ENCODE measurements at places on chromosomes 16 and 17. TPM values are rescaled to one million over a fixed set of nuclear protein-coding genes. Genes with fewer than 3 reads are reported as not detected.

DNA sequence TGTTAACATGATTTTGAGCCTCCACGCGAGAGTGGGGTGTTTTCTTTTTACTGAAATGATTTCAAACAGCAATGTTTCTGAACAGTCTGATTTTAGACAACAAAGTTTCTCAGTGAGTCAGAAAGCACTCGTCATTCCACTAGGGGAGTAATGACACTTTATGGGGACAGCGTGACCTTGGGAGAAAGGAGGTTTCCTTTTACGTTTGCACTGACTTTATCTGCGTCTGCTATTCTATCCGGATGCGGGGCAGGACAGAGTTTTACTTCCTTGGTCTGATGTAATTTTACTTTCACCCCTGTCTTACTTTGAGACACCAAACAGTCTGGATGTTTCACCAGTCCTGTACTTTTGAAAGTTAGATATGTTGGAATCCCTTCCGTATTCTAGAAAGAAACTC lies 20.7 kb downstream of the SLC47A1 start:
- no peak for DNase-seq

SEPTIN12 gene
- total RNA-seq: not detected

DNA sequence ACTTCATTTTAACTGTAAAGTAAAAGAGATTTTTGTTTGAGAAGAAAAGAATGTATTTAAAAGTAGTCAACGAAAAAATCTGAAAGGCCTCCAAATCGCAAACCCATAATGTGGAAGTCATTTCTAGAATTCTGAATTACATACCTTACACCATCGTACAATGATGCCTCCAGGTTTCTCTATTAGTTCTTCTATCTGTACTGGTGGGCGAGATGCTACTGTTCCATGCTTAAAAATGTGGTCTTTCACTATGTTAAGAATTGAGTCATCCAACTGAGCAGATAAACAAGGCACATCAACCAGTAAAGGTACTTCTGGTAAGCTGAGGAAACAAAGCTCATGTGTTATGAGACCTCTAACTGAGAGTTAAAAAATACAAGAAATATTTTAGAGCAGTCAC lies 28.5 kb downstream of the CRLF3 start:
- DNase-seq: no peak

SERPINF2 gene
- 1.6 TPM for total RNA-seq

GRCh38 chr17:11326492-11326891 lies 85.5 kb downstream of the SHISA6 start:
- DNase-seq: no peak

WNK4 gene
- 8.8 TPM for total RNA-seq

DNA sequence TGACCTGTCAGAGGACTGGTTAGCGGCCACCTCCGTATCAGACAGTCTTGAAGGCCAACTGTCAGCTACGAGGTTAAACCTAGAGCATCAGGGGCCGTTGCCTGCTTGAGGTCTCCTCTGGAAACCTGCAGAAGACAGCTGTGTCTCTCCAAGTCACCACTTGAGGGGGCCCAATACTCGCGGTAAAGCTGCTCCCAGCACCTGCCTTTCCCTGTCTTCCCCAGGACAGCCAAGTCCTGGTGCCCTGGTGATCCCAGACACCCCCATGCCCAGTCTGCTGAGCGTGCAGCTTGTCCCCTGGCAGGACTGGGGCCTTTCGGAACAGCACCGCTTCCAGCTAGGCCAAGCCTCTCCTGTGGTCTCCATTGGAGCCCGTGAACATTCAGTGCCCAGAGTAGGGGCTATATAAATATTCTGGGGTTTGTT lies 80.1 kb downstream of the DNAH17 start:
- peak; percentile 39 for DNase-seq

DNA sequence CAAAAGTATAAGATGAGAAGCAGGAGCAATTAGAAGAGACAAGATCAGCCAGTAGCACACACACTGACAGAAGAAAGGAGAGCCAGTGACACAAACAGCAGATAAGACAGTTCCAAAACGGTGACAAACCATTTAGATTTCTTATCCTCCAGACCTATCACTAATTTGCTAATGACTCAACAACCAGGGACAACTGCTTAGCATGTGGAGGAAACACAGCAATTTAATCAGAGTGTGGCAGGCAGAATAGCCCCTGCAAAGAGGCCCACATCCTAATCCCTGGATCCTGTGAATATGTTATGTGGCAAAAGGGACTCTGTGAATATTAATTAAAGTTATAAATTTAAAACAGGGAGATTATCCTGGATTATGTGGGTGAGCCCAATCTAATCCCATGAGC lies 81.1 kb downstream of the CACNG1 start:
- no peak for DNase-seq

FDXR gene
- 38.6 TPM for total RNA-seq

DNA sequence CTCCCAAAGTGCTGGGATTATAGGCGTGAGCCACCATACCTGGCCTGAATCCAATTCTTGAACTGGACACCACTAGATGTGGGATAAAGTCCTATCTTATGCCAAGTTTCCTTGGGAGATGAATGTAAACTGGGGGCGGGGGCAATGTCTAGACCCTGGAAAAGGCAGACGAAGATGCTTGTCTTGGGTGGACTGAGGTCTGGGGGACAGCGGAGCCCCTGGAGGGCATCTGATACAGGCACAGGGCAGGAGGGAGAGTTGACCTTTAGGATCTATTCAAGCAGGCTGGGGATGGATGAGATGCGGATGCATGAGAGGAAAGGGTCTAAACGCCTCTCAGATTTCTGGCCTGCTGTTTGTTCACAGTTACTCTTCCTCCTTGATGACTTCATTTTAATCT lies 11.7 kb downstream of the C1QTNF1 start:
- DNase-seq: no peak

ABCA9 gene
- 1.8 TPM for total RNA-seq

DNA sequence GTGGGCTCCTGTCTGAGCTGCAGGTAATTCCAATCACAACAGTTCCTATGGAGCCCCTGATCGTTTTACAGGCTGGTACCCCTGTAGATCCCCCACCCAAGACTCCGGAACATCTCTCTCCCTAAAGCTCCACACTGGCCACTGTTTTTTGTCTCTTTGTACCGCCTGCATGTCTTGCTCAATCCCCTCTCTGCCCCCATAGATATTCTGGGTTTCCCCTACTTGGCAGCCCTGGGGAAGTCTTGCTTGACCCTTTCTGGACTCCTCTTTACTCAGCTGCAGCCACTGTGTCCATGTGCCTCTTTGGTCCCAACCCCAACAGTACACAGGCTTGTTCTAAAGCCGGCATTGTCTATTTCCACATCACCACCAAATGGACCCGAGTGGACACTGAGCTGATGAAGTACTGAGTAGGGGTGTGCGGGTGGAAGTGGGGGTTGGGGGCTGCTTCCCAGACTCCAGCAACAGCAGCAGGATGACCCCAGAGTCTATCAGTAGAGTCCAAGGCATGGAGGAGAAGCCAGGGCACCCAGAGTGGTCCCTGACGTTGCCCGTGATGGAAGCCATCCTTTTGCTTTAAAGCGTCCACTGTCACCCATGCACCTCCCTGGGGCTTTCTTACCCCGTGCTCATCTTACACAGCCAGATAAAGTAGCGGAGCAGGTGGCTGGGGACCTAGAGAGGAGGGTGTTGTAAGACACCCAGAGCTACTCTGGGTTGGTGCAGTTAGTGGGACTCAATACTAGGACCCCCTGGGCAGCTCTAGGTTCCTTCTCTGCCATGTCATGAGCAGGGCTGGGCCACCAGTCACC lies 6.4 kb downstream of the CD300LB start:
- no peak for DNase-seq

DNA sequence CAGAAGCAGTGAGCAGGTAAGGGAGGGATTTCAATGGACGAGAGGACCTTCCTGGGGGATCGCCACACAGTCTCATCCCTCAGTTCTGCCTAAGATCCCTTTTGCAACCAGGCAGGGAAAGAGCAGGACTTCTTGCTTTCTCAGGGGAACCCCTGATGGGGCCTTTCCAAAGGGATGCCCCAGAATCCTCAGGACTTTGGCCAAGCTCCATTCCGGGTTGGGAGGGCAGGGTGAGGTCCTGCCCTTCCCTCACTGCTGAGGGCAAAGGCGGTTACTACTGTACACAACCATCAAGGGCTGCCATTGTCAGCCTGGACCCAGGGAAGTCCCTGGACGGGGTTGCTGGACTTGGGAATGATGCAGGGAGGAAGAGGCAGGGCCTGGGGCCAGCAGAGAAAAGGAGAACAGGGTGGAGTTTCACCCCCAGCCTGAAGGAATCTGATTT lies 9.7 kb downstream of the PRR29 start:
- no peak for DNase-seq

- no peak for DNase-seq
Observed at GRCh38 chr17:16101440-16101839, 101.8 kb downstream of the TTC19 start.

DNA sequence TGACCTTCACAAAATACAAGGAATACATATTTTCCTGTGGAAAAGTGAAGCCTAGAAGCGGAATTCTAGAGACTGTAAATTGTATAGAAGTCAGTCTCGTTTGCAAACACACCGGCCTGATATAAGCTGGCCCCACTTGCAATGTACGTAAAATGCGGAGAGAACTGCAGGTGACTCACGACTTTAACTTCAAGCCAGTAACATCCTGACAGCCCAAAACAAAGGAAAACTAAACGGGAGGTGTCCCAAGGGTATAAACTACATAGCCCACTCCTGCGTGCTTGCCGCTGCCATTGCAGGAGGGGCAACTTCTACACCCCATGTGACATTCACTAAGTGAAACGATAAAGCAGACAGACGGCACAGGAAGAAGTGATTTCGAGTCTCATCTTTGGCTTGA lies 101.6 kb downstream of the CYTH1 start:
- no peak for DNase-seq

DNA sequence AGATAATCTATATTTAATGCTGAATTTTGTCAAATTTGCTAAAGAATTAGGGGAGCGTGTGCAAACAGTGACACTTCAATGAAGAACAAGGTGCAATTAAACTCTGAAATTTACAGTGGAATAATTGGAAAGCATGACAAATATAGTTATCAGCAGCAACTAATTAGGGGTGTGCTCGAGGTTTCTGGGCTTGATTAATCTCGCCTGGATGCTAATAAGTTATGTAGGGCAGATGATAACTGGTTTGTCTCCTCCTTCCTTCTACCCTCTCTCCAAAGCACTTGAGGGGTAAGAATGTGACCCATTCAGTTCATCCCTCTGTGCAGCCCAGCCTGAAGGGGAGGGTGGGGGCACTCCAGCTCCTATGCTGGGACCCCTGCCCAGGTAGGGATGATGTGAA lies 21.9 kb downstream of the MRM1 start:
- no peak for DNase-seq

DNA sequence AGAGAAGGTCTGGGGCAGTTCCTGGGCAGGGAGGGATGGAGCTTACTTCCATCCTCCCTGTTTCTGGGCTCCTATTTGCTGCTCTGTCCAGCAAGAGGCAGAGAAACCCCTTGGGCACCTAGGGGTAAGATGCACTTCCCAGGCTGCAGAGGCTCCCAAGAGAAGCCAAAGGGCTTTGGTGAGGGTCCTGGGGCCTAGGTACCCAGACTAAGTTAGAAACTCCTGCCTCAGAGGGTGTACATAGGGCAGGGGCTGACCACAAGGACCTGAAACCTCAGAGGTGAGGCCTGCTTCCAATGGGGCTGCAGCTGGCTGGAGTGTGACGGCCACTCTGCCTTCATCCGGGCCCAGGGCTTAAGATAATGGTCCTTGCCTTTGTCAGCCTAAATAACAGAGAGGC lies 1.6 kb upstream of the ARMC7 start:
- no peak for DNase-seq

SLC46A1 gene
- 2.2 TPM for total RNA-seq

PAM16 gene
- 57.8 TPM for total RNA-seq

EVI2A gene
- total RNA-seq: 1.2 TPM

KCNG4 gene
- total RNA-seq: not detected

CTRB1 gene
- total RNA-seq: not detected

TNK1 gene
- total RNA-seq: 0.23 TPM

GRCh38 chr17:17691468-17692263 lies 10.4 kb downstream of the RAI1 start:
- no peak for DNase-seq

DNA sequence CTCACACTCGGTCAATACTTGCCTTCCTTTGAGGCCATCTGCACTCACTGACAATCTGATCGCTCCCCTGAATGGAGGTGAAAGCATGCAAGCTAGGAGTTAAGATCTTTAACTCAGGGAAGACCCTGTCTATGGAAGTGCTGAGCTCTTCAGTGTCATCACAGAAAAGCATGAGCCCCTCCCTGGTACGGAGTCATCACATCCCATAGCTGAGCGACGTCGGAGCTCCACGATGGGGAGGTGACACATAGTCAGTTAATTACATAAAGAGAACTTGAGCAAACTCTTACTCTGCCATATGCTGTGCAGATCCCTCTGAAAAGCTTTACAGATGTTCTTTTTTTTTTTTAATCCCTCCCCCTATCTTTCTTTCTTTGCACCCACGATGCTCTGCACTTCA lies 463.2 kb downstream of the WWOX start:
- DNase-seq: no peak

ITGB3 gene
- 111 TPM for total RNA-seq

DNA sequence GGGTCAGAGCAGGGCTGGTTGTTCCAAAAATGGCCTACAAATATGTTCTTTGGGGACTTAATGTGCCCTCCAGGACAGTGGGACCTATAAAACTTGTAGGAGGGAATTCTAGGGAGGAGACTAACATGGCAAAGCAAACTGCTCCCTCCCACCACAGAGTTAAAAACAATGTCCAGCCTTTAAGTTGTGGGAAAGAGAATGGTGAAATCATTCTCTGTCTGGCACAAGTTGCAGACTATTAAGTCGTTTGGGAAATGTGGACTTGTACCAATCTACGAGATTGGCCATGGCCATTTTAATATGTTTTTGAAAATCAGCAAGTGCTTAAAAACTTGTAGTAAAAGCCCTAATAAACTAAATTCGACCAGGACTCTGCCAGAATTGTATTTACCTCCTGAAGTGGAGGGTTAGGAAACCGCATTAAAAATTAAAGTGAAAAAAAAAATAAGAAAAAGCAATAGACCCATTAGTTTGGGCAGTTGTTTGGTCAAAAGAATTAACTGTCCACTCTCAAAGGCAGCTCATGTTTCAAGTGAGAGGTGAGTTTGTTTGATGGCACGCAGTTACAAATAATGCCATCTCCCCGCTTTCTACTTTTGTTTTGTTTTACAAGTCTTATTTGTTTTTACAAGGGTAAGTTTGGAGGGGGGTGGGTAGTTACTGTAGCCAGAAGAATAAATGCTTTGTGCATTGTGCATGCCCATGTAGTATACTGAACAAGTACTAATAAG lies 32.4 kb downstream of the ANKFN1 start:
- DNase-seq: no peak

DNA sequence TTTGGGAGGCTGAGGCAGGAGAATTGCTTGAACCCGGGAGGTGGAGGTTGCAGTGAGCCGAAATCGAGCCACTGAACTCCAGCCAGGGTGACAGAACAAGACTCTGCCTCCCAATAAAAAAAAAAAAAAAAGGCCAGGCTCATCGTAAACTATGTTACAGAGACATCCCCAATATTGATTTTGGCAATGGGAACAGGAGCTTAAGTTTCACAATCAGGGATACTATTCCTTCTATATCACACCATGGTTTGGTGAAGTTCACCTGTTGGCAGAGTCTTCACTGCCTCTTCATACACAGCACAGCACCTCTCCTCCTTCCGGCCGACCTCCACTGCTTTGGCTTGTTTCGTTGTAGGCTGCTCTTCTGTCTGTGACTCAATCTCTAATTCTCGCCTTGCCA lies 21.2 kb downstream of the UTP6 start:
- no peak for DNase-seq
